ENCODE measurements at places on chromosomes 3 and 15.

GRCh38 chr3:12479919-12480427 lies 4.3 kb upstream of the TSEN2 start:
- peak; percentile 51 for DNase-seq

DNA sequence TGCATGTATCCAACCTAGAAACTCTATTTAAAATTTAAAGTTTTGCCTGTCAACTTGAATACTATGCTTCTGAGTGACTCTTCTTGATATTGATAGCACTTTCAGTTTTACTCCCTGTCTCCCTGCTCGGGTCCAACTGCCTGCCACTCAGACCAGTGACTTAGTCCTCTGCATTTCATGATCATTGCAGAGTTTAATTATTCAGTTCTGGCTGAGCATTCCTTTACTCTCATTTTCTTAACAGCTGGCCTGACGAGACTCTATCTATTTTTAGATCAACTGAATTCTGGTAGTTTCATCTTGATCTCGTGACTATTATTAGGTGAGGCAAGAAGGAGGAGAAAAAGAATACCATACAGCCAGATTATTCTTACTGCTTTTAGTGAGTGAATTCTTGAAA lies 617.4 kb downstream of the SI start:
- DNase-seq: no peak

DNA sequence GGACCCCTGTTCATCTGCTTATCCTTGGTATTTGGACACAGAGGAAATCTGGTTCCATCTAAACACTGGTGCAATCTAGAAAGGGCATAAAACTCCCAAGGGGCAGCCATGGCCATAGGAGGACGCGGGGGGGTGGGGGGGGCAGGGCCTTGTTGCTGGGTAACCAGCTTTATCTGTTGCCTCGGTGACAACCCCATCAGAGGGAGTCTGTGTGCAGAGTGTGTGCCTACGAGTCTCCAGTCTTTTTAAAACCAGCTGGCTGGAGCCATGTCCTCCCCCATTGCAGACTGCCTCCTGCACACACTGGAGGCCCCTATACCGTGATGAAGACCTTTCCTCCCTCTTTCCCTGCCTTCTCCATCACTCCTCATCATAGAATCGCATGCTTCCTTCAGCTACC lies 26.4 kb upstream of the CORO2B start:
- no peak for DNase-seq

GRCh38 chr3:73399106-73399505 lies 225.6 kb downstream of the PDZRN3 start:
- DNase-seq: no peak

GRCh38 chr3:24196526-24196925 lies 251.4 kb downstream of the NR1D2 start:
- DNase-seq: no peak

DNA sequence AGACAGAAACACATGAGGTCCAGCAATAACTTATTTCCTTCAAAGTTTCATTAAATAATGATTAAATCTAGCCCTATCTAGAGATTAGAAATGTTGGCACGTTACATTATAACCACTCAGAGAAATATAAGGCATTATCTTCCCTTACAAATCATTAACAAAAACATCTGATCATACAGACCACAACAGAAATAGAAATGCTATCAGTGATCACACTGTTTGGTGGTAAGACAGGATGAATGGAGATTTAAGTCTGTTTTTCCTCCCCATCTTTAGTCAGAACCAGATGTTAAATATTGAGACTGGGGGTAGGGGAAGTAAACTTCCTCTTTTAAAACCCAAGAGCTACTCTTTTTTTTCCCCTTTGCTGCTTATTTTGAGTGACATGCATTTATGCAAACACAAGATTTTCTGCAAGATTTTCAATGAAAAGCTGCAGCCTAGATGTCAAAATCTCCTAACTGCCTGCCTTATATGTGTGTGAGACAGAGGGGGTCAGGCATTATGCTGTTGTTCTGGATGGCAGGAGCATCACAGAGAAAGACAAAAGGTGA lies 70.4 kb downstream of the CBLB start:
- peak; percentile 23 for DNase-seq

DNA sequence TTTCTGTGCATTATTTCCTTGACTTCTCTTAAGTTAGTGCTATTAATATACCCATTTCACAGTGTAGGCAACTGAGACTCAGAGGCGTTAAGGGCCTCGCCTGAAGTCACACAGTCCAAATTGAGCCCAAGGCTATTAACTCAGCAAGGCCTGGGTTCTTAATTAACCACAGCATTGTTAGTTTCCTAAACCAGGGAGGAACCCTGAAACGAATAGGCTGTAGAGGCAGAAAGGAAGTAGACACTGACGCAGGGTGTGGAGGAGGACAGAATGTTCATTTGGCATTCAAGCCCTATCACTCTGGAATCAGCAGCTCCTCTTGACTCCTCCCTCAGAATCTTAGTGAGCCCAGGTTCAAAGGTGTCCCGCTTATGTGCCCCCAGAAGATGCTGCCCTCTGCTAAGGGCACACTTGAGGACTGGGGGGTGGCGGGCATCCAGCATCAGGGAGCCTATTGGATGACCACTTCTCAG lies 13.9 kb downstream of the ARHGEF3 start:
- no peak for DNase-seq

DNA sequence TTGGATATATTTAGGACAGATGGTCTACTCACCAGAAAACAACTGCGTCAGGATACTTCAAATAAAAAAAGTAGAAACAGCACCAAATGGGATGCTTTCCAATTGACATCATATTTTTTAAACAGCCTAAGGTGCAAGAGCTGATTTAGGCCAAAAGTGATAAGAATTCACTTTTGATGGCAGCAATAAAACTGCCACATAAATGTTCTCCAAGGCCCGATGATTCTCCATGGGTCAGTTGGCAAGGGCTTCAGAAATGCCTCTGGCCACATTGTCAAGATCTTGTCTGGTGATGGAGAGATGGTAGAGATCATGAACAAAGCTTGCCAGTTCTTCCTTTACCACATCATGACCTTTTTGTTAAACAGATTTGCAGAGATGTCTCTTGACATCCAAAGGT lies 38.9 kb downstream of the LDHAL6B start:
- no peak for DNase-seq

- DNase-seq: no peak
Observed at GRCh38 chr15:69224383-69224782, 63.9 kb downstream of the GLCE start.

DNA sequence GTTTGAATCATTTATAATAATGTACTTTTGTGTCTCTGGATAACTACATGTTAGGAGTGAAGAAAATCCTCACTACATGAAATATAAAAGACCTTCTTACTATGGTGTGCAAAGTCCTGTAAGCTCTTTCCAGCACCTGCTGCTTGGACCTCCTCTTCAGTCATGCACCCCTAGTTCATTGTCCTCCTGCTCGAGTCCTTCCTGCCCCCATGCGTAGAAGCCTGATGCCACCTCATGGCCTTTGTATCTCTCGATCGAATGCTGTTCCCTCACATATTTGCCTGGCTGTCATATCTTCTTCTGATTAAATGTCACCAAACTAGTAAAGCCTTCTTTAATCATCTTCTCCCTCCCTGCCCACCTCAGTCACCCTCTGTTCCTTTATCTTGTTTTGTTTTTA lies 49.9 kb upstream of the SUCLG2 start:
- no peak for DNase-seq

DNA sequence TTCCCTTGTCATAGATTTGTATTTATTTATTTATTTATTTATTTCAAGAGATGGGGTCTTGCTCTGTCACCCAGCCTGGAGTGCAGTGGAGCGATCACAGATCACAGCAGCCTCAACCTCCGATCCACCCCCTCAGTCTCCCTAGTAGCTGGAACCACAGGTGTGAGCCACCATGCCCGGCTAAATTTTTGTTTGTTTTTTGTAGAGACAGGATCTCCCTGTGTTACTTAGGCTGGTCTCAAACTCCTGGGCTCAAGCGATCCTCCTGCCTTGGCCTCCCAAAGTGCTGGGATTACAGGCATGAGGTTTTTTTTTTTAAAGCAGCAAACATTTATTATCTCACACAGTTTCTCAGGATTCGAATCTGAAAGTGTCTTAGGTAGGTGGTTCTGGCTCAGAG lies 2.5 kb downstream of the TTBK2 start:
- no peak for DNase-seq

DNA sequence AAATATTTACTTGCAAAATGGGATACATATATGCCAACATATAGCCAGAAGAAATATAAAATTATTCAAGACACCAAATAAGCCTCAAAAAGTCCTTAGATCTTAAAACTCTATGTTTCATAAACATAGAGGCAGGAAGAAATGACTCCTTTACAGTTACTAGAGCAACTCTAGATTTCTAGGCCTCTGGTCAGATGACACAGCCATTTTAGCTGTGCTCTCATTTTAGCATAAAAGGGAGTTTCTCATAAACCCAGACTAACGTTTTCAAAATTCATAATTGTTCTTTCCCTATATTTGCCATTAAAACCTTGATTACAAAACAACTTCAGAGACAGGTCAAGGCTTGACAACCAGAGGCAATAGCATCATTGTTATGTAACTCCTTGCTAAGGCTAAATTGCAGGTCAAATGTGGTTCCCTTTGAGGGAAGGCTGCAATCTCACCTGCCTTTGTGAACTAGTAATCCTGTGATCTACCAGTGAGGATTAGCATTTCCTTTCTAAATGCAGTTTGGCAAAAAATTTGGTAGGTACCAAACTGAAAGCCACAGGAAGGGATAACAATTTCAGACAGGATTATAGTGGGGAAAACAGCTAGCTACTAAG lies 8.2 kb downstream of the THOC7 start:
- DNase-seq: no peak

GRCh38 chr3:52730681-52731080 lies 24.8 kb downstream of the SPCS1 start:
- no peak for DNase-seq

DNA sequence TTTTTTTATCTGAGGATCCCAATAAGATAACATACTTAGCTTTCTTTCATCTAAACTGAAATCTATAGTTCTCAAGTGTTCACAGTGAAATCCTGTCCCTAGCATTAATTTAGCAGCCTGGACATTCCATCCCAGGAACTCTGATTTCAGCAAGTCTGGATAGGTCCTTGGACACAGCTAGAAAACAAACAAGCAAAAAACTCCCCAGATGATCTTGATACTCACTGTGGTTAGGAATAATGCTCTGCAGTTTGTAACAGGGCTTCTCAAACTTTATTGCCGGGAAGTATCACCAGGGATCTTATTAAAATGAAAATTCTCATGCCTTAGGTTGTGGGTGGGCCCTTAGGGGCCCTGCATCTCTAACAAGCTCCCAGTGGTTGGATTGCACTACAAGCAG lies 24.3 kb downstream of the THBS1 start:
- DNase-seq: no peak

- no peak for DNase-seq
Observed at GRCh38 chr15:85312486-85312885, 67.9 kb upstream of the AKAP13 start.

GRCh38 chr3:66038384-66038725 lies 363 bp downstream of the MAGI1 start:
- DNase-seq: no peak

DNA sequence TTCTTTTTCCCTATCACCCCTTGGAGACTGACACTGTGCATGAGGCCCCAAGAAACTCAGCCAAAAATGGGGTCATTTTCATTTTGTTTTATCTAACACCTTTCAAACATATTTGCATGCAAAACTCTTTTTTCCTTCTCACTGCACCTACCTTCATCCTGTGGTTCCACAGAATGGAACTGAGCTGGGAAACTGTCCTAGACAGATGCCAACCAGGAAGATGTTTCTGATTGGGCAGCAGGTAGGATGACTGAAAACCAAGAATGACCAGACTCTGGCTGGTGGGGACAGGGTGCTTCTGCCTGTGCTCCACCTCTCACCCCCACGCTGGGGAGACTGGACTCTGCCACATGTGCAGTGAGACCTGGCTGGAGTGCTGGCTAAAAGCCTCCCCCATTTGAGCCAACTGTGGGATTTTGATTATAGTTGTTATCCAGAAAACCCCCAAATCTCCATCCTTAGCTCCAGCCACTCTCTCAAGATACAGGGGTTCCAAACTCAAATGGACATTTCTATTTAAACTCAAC lies 5.2 kb downstream of the PPIB start:
- no peak for DNase-seq

DNA sequence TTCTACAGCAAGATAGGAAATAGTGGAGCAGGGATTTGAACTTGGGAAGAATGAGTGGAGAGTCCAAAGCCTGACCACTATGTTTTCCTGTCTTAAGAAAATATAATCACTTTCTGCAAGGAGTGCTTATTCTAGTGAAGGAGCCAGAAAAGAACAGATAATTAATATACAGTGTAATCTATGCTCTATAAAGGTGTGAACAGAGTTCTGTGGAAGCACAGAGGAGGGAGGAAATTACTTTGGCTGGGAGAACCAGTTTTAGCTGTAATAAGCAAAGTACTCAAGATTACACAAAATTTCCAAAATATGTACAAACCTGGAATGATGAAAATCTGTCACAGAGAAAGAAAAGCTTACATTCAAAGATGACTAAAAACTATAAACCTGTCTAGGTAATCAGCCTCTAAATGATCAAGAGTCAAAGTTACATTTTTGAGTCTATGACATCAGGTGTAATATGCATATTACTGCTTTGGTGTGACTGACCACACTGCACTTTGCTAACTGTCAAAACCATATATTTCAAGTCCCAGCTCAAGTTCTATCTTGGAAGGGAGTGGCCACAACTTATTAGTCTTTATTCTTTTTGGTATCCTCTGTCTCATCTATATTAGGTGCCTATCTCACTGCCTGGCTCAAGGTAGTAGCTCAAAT lies 40.7 kb upstream of the MB21D2 start:
- no peak for DNase-seq

GRCh38 chr15:78615151-78615589 lies 5.6 kb downstream of the CHRNA3 start:
- no peak for DNase-seq

DNA sequence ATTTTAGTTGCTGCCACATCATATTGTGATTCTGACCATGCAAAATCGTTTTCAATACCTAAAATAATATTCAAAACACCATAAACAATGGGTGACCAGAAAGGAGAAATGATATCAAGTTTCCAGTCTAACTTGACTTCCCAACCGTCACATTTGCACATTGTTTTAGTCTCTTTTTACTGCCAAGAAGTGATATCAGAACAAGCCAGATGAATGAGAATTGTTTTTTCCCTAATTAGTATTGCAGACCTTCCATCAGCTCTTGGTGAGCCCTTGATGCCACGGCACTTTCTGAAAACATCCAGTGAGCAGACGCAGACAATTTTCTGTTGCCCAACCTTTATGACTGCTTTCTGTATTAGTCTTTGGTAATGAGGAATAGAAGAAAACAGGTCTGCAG lies 62.5 kb downstream of the SPATA16 start:
- no peak for DNase-seq

- DNase-seq: no peak
Observed at GRCh38 chr3:170274641-170275040, 52.4 kb downstream of the PRKCI start.
